ENCODE measurements at places on chromosomes 2 and 18.

- no peak for DNase-seq
These were observed 4.1 kb upstream of the WDR7 start for GRCh38 chr18:56647071-56647470.

DNA sequence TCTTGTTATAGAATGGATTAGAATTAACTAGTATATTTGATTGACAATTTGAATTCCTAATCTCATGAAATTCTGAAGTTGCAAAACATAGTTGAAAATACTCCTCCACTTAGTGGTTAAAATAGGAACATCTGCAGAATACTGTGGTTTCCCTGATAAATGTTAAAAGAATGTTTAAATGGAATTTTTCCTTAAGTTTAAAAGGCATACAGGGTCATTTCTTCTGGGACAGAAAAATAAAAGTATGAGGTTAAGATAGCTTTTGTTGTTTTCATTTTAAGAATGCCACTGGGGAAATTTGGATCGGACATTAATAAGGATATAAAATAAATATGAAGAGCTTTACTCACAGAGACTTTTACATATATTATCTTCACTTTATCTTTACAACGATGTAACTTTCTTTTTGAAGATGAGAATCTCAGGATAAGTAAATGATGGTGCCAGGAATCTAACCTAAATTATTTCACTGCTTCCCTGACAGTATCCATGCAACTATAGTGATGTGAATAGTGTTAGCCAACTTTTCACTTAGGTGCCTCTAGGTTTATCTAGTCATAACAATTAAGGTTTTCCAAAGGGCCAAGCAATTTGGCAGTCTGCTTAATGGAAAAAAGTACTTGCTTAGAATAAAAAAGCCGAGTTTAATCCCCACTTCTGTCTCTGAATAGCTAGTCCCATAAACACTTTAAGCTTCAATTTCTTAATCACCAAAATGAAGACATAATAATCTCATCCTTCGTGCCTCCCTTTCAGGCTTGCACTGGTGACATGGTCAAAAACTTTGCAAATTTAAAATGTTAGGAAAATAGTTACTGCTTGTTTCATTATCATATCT is 151.8 kb upstream of the STK17B start:
- DNase-seq = no peak

GRCh38 chr2:60553495-60554073 is at the start of gene BCL11A:
Gene BCL11A (minus strand): TSS chr2:60553654. CDS start chr2:60553270, 384 bp downstream.
- no peak for DNase-seq

- DNase-seq = no peak
These were observed 48.8 kb downstream of the HAUS1 start for GRCh38 chr18:46152808-46153617.

GRCh38 chr2:381181-381580 is 93.3 kb upstream of the ALKAL2 start:
- no peak for DNase-seq

GRCh38 chr2:73284296-73285158 is at the start of gene FBXO41:
Gene FBXO41 (minus strand): TSS chr2:73284478. CDS start chr2:73269630, 14,848 bp downstream.
- peak; percentile 37 for DNase-seq

DNA sequence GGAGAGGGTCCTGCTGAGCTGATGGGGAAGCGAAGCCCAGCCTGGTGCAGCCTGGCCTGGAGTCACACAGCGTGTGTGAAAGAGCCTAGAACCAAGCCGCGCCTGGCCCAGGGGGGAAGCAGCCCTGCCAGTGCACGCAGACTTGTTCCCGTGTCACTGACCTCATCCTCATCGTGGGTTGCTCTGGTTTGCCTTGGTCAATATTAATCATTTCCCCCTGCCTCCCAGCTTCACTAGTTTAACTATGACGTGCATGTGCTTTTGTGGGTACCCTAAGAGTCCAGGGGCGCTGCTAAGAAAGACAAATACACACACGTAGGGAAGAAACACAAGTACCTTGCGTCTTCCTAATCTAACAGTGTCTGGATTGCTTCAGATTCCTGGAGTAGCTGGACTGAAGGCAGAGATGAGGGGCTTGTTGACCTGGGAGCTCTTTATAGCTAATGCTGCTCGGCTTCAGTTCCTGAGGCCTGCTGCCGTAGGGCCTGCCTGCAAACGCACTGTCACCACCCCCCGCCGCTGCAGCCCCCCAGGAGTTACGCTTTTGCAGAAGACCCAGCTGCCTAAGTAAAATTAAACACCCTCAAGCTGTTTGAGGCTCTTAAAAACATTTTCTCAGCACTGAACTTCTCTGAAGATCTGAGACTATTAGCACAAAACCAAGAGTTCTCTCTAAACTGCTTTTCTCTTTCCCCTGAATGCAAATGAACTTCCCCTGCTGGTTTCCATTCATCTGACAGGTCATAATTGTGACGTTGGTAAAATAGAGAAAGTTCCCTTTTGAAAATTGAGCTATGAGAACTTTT is 159.2 kb downstream of the FAM210A start:
- no peak for DNase-seq

Data from activated CD4-positive, CD25-positive, alpha-beta regulatory T cell treated with anti-CD3 and anti-CD28 coated beads, Interleukin-2, amount 50 U/mL, for 16 hours (primary cell).